Hepatic stellate cell (primary cell): ENCODE measurements at places on chromosomes 11 and 22.

DNA sequence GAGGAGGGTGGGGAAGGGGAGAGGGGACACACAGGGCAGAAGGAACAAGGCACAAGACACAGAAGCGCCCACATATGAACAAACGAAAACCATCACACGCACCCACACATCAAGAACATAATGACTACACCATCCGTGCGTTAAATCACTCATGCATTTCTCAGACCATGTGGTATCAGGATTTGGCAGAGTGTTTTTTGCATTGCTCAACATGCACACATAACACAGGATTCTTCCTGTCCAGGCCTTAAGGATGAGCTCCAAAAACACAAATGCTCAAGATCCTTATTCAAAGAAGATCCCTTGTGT, 309.5 kb downstream of the CADM1 start:
- DNase-seq, result no peak

GRCh38 chr22:28812516-28812915, 12.1 kb upstream of the XBP1 start:
- DNase-seq, result no peak

GRCh38 chr11:88213406-88213805, 38.2 kb upstream of the RAB38 start:
- no peak for DNase-seq

- DNase-seq, result no peak
Observed at GRCh38 chr22:30021338-30021737, 58.9 kb upstream of the HORMAD2 start.

DNA sequence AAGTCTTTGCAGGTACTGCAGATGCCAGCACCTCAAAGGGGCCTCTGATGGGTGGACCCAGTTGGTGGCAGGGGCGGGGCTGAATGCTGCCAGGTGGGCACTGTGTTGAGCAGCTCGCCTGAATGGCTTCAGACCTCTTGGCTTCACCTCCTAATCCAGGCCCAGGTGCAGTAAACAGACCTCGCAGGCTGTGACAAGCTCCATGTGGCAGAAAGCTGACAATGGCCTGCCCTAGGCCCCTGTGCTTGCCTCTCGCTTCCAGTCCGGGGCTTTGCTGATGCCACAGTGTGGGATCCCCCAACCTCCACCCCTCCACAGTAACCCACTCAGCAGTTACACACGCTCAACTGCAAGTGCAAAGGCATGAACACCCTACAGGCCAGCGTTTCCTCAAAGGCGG, 9.4 kb downstream of the IGLL1 start:
- no peak for DNase-seq

DNA sequence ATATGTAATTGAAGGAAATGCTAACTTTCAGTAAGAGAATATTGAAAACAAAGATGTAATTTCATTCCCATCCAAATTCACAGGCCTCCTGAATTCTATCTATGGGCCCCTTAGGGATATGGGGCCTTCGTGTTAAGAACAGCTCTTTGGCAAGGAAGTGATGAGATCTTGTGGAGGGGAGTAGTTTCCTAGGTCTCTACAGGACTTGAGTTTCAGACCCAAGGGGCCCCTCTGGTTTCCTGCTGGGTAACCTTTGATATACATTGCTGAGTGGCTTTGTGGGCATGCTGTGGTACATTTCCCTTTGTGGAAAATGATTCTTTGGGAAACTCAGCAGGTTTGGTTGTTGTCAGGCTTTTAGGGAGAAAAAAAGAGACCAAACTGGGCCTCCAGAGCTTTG, 6.2 kb downstream of the STIM1 start:
- DNase-seq, result no peak

DNA sequence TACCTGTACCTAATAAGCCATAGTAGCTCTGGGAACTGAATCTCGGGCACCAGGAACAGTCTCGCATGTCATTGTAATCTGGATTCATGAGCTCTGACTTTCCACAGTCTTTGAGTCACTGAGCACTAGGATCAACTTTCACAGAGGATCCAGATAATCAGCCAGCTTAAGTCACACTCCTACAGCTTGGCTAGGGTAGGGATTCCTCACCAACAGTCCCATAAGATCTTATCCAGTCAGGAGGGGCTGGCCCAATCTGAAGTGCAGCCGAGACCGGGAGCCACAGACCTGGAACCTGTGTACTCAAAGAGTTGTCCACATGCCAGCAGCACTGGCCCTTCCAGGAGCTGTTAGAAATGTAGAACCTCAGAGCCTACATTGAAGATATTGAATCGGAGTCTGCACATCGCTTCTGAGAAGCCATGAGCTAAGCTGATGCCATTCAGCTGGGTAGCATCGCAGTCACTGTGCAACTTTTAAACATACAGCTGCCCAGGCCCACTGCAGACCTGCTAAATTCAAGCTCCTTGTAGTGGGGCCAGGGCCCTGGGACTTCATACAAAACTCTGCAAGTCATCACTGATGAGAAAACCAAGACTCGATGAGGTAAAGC, 538.8 kb upstream of the B3GAT1 start:
- no peak for DNase-seq

GRCh38 chr11:37450613-37451012, 852.6 kb upstream of the RAG2 start:
- no peak for DNase-seq

- DNase-seq, result no peak
Observed at GRCh38 chr11:70030412-70030811, 47.7 kb upstream of the ANO1 start.

DNA sequence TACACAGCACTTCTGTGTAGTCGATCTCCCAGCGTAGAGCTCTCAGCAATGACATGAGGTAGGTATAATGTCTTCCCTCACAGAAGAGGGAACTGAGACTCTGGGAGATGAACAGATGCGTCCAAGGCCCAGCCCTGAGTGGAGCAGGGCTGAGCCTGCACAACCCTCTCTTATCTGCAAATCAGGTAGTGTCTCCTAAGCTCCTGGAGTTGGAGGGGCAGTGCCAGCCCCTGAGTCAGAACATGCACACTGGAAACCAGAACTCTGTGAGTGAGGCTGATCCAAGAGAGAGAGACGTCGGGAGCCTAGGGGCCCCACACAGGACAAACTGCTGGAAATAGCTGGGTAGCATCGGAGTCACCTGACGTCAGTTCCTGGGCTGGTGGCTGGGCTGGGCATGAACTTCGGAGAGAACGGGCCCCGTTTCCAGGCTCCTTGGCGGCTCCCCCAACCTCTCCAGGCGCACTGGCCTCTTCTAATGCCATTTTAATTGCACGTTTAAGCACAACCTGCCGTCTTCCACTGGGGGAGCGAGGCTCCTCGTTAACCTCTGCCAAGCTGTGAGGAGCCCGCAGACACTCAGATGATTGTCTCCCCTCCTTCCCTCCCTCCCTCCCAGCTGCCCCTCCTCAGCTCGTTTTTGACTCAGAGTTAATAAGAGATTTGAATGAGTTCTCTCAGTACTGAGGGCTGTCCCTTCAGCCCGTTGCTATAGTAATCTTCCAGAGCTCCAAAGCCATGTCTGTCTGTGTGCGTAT, 191.2 kb upstream of the TBCEL start:
- no peak for DNase-seq

DNA sequence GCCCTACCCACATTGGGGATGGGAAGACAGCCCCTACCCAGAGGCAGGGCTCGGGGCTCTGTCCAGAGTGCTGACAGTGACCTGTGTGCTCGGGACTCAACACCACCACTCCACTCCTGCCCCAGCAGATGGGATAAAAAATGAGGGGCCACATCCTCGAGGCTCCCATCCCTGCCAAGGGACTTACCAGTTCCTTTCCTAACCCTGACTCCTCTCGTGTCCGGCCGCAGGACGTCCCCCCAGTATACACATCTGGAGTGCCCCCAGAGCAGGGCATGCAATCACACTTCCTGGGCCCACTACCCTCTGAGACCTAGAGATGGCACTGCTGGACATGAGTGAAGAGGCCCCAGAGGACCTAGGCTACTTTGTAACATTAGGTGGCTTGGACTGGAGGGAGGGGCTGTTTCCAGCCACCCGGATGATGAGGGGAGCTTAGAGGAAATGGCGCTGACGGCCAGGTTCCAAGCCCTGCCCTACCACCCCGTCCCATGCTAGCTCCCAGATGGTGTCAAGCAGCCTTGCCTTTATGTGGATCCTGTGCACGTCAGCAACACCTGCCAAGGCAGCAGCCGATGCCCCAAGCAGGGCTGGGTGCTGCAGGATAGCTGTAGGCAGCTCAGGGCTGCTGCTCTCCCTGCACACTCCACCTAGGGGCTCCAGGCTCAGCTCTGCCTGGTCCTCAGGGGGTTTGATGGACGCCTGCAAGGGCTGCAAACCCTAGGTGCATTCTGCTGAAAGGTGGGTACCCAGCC, 86.6 kb downstream of the DGCR2 start:
- no peak for DNase-seq

GRCh38 chr22:24696551-24697001, 77.9 kb downstream of the PIWIL3 start:
- DNase-seq, result no peak

- DNase-seq, result no peak
Observed at GRCh38 chr11:134332189-134332631, 422 bp downstream of the GLB1L2 start.

DNA sequence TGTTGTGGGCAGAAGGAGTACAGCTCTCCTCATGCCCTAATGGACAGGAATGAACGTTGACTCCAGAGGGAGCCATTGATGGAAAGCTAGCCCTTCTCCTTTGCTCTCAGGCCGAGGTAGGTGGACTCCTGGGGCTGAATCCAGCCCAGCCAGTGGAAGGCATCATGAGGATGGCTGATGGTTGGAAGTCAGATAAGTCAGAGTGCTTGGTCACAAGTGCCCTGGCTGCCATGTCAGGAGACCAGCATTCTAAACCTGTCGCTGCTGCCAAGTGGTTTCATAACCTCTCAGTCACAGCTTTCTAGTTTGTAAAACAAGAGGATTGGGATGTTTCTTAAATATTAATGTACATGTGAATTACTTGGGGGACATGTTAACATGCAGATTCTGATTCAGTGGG, 32.3 kb downstream of the PIWIL4 start:
- no peak for DNase-seq

GRCh38 chr11:63443714-63444113, 47.3 kb downstream of the PLAAT5 start:
- no peak for DNase-seq

DNA sequence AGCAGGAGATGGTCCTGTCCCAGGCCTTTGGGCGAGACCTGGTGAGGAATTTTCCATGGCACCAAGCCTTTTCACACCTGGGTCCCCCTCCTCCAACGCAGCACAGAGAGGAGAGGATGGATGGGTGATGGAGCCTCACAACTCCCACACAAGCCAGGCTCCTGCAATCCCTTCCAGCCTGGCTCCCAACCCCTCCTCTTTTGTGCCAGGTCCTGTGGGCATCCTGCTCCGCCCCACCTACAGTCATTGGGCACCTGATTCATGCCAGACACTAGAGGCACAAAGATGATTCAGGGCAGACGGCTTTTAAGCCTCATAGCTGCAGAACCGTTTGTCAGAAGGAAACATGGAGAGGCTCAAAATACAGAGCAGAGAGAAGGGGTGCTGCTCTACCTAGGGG, 16.1 kb upstream of the MYRF start:
- no peak for DNase-seq

DNA sequence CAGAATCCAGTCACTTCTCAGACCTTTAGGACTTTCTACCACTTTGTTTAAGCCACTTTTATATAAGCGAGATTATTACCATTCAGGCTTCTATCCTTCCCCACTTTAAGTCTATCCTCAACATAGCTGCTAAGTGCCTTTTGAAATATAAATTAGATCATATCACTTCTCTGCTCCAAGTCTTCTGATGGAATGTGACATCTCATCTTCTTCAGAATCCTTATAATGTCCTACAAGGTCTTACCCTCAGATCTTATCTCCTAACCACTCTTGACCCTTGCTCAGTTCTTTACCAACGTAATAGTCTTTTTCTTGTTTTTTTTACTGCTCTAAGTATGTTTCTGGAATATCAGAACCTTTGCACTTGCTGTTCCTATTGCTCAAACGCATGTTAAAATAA, 188.7 kb downstream of the DYNC2H1 start:
- DNase-seq, result no peak
